Right cardiac atrium (tissue), 5 donors: ENCODE measurements at places on chromosomes 11 and 22. TPM values are rescaled to one million over a fixed set of nuclear protein-coding genes. Genes with fewer than 3 reads are reported as not detected.
A peak's percentile ranks its signal among the peaks of the same experiment; 100 is the strongest.

DNA sequence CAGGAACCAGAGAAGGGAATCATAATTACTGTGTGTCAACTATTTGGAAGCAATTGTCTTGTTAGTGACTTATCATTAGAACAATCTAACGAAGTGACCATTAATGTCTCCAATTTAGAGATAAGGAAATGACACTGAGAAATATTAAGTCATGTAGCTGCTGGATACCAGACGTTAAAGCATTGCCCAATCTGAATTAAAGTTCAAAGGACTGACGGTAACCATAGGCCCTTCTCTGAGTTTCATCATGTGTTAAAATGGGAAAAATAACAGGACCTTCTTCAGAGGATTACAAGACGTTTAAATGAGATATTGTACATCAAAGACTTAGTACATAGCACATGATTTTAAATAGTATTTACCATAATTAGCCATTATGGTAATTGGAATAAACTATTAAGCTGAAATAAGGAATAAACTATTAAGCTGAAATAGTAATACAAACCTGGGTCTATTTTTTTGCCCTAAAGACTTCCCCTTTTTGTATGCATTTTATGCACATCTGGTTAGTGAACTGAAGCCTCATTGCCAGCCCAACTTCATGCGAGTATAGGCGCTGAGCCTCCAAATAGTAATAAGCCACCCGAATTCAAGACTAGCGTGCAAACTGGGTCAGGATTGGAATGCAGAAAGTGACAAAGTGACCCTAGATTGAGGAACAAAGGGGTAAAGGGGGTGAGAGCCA lies 41.0 kb downstream of the GLYATL1 start:
- no peak for DNase-seq

Gene FDXACB1
- total RNA-seq, result 1.6 TPM

- DNase-seq, result no peak
Measured at GRCh38 chr22:23500508-23501260, 79.4 kb downstream of the IGLL1 start.

GRCh38 chr22:45125188-45125587 lies 38.5 kb upstream of the NUP50 start:
- no peak for DNase-seq

Gene PAMR1
- total RNA-seq, result 8.6 TPM

DNA sequence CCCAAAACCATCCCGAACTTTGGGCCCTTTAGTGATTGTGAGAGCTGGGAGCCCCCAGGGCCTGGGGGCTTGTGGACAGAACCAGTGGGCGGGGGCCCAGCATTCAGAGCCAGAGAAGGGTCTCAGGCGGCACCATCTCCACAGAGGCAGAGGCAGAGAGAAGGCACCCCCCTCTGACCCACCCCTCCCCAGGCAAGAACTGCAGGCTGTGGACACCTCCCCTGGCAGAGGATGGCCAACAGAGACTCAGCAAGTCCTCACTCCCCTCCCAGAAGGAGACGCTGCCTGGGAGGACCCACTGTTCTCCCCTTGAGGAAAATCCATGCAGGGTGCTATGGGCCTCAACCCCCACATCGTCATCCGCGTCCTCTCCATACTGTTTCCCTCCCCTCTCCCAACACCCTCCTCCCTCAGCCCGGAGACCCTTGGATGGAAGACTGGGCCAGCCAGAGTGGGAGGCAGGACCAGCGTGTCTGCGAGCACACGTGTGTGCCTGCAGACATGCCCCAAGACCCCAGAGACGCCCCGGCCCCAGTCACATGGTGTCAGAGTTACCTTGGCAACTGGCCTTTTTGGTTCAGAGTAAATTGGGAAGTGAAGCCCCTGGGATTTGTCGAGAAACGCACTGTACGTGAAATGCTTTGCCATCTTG lies 42.6 kb downstream of the KCNC1 start:
- DNase-seq, result no peak

DNA sequence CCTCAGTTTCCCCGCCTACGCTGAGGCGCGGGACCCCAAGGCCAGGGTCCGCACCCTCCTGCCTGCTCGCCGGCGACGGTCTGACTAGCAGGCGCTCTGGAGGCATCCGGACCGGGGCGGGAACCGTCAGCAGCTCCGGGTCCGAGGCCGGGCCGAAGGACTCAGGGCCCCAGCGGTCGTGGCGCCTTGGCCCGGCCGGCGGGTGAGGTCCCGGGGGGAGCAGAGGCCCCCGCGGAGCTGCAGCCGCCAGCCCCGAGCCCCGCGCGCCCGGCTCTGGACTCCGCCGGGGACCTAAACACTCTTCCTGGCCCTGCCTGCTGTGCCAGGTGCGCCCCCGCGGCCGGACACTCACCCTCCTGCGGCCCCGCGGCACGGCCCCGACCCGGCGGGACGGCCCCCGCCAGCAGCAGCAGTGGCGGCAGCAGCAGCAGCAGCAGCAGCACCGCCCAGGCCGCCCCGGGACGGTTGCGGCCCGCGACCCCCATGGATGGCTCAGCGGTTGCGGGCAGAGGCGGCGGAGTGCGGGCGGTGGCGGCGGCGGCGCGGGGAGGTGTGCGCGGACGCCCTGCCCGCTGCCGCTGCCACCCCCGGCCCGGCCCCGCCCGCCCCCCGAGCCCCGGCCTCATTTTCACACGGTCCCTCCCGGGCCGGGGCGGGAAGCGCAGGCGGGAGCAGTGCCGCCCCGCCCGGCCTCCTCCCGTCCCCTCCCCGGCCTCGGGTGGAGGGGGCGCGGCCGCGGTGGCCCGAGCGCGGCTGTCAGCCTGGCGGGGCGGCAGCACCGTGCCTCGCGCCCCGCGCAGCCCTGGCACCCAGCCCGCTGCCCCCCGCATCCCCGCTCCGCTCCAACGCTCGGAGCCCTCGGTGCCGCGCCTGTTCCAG lies at the start of gene SCUBE2:
SCUBE2 (minus strand) TSS at position 556 of the 879 bp plus-strand sequence; CDS start at position 485, 71 bp downstream.
- DNase-seq, result no peak

DNA sequence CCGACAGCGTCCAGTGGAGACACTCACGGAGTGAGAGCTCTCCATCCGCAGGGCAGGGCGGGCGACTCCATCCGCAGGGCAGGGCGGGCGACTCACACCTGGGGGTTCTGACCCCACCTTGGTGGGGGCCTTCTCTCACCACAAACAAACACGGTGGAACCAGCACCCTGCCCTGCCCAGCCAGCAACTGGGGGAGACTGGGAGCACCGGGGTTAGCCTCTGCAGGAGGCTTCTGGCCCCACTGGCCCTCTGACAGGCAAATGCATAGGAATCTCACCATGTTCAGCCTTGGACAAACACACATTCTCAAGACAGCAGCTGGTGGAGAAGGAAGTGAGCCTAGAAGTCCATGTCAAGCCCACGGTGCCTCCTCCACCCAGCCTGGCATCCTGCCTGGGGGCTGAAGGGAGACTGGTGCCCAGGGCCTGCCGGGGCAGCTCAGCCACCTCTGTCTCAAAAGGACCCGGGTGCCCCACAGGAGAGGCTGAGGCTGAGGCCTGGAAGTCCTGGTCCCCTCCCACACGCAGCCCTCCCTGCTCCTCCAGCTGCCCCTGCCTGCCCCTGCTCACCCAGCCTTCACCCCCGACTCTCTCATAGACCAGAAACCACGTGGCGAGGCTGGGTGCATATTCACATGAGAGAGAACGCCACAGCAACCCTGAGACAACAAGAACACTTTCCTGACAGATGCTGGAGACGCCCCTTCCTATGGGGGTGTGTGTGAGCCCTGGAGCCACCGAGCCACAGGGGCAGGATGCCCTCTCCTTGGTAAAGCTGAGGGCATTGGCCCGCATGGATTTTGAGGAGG lies 98.4 kb upstream of the B3GAT1 start:
- DNase-seq, result no peak

DNA sequence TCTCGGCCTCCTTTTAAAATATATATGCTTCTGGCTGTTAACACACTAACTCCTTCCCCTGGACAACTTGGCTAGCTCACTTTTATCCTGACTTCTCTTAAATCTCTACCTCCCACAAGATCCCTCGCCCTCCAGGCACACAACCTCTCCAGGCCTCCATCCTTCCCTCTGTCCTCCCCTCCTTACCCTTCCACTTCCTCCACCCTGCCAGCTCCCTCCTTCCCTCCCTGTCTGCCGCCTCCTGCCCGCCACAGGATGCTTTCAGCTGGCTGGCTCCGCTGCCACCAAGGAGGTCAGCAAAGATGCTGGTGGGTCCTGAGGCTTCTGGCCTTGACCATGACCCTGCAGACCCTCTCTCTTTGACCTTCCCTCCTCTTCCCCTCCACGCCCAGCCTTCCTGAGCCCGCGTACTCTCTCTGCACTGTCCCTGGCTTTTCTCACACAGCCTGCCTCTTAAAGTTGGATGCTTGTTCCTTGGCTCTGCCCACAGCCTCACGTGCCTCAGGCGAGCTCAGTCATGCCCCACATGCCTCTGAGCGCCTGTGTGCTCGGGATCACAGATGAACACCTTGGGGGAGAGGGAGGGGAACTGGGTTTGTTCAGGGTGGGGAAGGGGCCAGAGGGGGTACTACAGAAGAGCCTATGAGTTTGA lies 6.7 kb downstream of the NFAM1 start:
- DNase-seq, result no peak

DNA sequence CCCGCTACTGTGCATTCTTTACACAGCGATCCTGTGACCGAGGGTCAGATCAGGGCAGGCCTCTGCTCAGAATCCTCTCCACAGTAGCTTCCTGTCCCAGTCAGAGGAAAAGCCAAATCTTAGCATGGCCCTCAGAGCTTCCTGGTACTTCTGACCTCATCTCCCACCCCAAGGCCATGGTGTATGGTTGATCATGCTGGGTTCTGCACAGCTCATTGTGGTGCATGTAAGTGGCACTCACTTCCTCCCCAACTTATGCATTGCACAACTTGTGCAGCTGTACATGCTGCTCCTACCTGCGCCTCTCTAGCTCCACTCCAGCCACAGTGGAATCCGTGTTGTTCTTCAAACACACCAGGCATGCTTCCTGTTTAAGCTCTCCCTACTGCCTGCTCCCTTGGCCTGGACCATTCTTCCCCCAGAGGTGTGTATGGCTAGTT lies 20.3 kb downstream of the BMAL1 start:
- no peak for DNase-seq

Gene KCNE3
- 5.0 TPM for total RNA-seq

GRCh38 chr22:32644252-32645100 lies 157.0 kb upstream of the TIMP3 start:
- peak; percentile 82 for DNase-seq

Gene MRGPRX4
- total RNA-seq, result not detected

GRCh38 chr22:40022536-40023240 lies 27.9 kb downstream of the FAM83F start:
- DNase-seq, result no peak

Gene KCNJ1
- total RNA-seq, result not detected

DNA sequence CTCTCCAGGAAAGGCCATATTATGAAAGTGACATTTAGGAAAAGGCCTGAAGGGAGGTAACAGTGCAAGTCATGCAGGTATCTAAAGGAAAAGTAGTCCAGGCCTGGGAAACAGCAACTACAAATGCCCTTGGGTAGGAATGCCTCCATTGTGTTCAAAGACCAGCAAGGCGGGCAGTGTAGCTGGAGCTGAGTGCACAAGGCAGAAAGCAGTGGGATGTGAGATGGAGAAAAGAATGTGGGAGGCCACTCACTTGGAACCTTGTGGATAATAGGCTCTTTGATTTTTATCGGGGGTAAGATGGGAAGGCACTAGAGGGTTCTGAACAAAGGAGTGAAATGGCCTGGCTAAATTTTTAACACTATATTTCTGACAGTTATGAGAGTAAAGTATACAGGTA lies 188.6 kb downstream of the PGR start:
- DNase-seq, result no peak

Gene ADAMTS15
- 30.2 TPM for total RNA-seq

Gene CARD16
- 11.0 TPM for total RNA-seq

Gene ATP6V1E1
- total RNA-seq, result 162 TPM

DNA sequence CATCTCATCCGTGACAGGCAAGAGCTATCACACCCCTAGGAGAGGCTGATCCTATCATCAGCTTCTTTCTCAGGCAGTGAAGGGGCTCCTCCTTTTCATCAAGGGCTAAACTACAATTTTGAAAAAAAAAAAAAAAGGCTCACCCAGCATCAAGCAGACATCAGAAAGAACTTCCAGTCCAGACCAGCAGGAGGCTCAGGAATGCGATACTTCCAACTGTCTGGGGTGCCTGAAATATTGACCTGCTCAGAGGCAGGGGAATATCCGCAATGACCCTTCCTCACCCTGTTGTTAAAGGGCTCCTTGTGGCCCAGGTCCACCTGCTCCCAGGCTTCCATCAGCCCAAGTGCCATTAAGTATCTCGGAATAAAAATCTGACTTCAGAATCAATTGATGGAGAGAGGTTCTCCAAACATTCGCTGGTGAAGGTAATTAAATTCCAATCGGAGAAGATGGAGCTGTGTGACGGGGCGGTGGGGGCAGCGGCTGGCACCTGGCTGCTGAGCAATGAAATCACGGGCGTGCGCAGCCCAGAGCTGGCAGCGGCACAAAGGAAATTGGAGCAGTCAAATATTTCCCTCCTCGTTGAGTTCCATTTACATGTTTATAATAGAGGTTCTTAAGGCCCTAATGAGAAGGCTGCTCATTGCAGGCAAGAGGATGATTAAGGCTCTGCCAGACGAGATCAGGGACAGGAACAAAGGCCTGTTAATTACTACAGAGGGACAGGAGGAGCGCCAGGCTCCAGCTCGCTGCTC lies 69.0 kb upstream of the THY1 start:
- DNase-seq, result no peak

GRCh38 chr11:33214187-33214586 lies 43.0 kb upstream of the HIPK3 start:
- DNase-seq, result no peak

GRCh38 chr11:15800111-15800800 lies 556.1 kb downstream of the SOX6 start:
- DNase-seq, result peak; percentile 66

DNA sequence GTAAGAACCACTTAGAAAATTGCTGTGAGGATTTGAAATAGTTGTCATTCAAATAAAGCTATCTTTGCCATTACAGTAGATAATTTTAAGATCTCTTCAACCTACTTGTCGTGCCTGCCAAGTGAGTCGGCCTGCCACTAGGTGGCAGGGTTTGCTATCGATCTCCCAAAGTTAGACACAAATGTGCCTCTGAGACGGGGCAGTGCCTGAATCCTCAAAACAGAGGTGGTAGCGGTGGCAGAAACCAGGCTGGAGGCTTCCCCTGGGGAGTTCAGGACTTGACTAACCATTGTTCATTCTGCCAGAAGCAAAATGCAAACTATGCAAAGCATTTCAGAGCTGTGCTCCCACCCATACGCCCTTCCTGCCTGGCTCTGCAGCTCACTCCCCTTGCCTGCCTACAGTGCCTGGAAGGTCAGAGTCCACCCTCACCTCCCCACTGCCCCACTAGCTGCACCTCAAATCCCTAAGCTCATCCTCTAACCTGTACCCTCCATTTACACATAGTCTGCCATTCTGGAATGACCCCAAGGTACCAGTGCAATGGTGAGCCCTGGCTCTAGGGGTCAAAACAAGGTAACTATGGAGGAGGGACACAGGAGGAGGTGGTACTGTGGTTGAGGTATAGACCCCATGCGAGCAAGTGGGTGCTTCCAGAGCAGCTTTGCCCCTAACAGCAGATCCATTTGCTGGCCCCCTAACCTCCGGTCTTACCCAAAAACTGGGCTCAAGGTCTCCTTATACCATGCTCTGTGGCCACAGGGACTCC lies 82.1 kb downstream of the C11orf58 start:
- DNase-seq, result peak; percentile 82

GRCh38 chr11:70075836-70076235 lies 2.3 kb upstream of the ANO1 start:
- DNase-seq, result no peak
